NCI-H345 (cell line): ENCODE measurements at places on chromosomes 5 and 9.

GRCh38 chr5:121503111-121503840 is 348.4 kb upstream of the FTMT start:
- DNase-seq = no peak

DNA sequence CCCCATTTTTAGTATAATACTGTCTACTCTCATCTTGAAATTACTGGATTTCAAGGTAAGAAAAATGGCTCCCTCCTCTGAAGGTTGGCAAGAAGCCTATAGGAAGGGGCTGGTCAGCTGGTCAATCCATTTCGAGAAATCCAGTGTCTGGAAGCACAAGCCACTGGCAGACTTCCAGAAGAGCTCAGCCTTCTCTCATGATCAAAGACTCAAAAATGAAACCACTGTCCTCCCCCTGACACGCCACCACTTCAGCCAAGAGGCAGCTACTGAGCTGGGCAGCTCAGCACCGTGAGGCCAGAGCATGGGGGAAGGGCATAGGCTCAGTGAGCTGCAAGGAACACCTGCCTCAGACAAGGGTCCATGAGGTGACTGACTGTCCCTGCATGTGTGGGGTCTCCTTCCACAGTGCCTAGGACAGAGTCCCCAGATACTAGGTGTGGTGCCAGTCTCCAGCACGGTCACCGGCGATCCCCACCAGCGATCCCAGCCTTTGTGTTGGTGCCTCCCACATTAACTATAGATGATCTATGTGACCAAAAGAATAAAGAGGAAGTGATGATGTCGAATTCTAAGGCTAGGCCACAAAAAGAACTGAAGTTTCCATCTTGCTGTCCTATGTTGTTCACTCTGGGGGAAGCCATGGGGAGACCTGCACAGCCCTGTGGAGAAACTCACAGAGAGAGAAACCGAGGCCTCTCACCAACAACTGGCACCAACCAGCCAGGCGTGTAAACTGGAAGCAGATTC is 100.1 kb upstream of the LRRTM2 start:
- no peak for DNase-seq

GRCh38 chr9:14306672-14307660 is 7.0 kb downstream of the NFIB start:
- no peak for DNase-seq

GRCh38 chr5:39815711-39816110 is 390.9 kb upstream of the DAB2 start:
- no peak for DNase-seq

- DNase-seq = no peak
Measured at GRCh38 chr5:172452398-172453205, 1.7 kb downstream of the SH3PXD2B start.
